Lung (tissue), 17 donors: ENCODE measurements at places on chromosomes 7 and 10. TPM values are rescaled to one million over a fixed set of nuclear protein-coding genes. Genes with fewer than 3 reads are reported as not detected.

The KCNH2 gene
- 0.43 TPM for polyA plus RNA-seq

The SCIN gene
- 6.4 TPM for polyA plus RNA-seq

The TRIM74 gene
- 0.37 TPM for polyA plus RNA-seq

The NKX1-2 gene
- polyA plus RNA-seq = 0.02 TPM
